ENCODE measurements at places on chromosomes 6 and 20. TPM values are rescaled to one million over a fixed set of nuclear protein-coding genes. Genes with fewer than 3 reads are reported as not detected.

Gene CDH4
- total RNA-seq, result 1.6 TPM

Gene SLC52A3
- total RNA-seq, result not detected

Gene DEFB124
- not detected for total RNA-seq

Gene TFAP2D
- not detected for total RNA-seq

Gene IL20RA
- not detected for total RNA-seq

Gene TMEM170B
- total RNA-seq, result 0.28 TPM

Gene EFHC1
- 14.0 TPM for total RNA-seq

Gene SRMS
- total RNA-seq, result not detected

Gene NKX2-4
- not detected for total RNA-seq

Gene CLPSL2
- not detected for total RNA-seq

Gene TINAG
- total RNA-seq, result not detected

Gene SPAG4
- 1.9 TPM for total RNA-seq

Gene KDM1B
- total RNA-seq, result 16.9 TPM

Gene CDSN
- total RNA-seq, result not detected

Gene HLA-DQA1
- total RNA-seq, result not detected

Gene ARFGEF3
- total RNA-seq, result under 0.01 TPM

Gene EEF1A2
- 1.3 TPM for total RNA-seq

Gene PGC
- not detected for total RNA-seq

Gene BPIFB4
- total RNA-seq, result not detected

Gene TMEM14A
- 18.5 TPM for total RNA-seq

Gene ULBP3
- total RNA-seq, result 43.0 TPM

Gene NUS1
- 11.8 TPM for total RNA-seq

Gene KIAA0408
- total RNA-seq, result 0.90 TPM

Gene SNHG17
- total RNA-seq, result 6.4 TPM

Gene CYP24A1
- total RNA-seq, result not detected

Gene IPCEF1
- under 0.01 TPM for total RNA-seq

Gene POM121L2
- not detected for total RNA-seq

Gene OOEP
- total RNA-seq, result not detected

Gene FUCA2
- total RNA-seq, result 52.5 TPM

Gene RSPO3
- total RNA-seq, result not detected

Gene ROS1
- total RNA-seq, result under 0.01 TPM

Gene FUT9
- not detected for total RNA-seq

Gene LGSN
- not detected for total RNA-seq

Gene CST5
- not detected for total RNA-seq

Gene E2F1
- total RNA-seq, result 10.6 TPM

Gene GSTA4
- 35.8 TPM for total RNA-seq

Gene FAM229B
- 8.6 TPM for total RNA-seq

Gene CNR1
- total RNA-seq, result not detected

Gene TOX2
- 1.1 TPM for total RNA-seq

Gene METTL24
- total RNA-seq, result not detected

Gene SAMD5
- total RNA-seq, result 2.2 TPM

Gene NRSN2
- 17.5 TPM for total RNA-seq
